Right atrium auricular region (tissue), 2 donors: ENCODE measurements at places on chromosomes 12 and 14.

GRCh38 chr12:106181401-106182114 lies 42.8 kb upstream of the NUAK1 start:
- no peak for DNase-seq

DNA sequence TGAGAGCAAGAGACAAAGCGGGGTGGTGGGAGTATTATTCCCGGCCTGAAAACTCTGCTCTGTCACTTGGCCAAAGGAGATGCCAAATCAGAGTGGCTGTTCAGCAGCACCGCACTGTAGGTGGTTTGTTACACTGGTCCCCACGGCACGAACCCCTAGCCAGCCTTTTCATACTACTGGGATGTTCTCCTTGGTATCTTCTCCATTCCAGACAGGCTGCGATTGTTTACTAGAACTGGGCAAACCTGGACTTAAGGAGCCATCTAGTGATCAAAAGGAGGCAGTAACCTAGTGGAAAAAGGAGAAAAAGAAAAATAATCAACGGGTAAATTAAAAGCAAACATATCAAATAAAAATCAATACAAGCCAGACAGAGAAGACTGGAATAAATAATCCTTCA lies 58.9 kb upstream of the TMTC2 start:
- DNase-seq: no peak

DNA sequence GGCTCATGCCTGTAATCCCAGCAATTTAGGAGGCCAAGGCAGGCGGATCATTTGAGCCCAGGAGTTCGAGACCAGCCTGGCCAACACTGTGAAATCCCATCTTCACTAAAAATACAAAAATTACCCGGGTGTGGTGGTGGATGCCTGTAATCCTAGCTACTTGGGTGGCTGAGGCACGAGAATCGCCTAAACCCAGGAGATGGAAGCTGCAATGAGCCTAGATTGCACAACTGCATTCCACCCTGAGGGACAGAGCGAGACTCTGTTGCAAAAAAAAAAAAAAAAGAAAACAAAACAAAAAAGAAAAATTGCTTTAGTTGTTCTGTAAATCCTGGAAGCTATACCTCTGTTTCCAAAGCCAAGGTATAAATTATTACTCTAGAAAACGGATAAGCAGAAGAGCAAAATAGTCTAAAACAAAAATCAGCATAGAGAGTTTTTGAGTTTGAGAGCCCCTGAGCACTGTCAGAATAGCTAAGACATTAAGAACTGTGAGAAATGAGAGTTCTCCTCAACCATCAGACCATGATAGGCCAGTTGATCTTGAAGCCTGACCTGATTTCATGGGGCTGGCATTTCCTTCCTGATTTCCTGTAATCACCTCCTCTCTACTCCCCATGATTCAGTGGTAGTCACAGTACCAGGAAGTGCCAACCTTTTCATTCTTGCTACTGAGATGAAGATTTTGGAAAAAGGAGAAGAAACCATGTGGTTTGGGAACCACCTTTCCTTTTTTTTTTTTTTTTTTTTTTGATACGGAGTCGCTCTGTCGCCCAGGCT lies 31.7 kb downstream of the ATP2A2 start:
- no peak for DNase-seq

- DNase-seq: no peak
These were observed 48.7 kb upstream of the KITLG start for GRCh38 chr12:88628856-88629509.

- DNase-seq: no peak
These were observed 9.1 kb downstream of the GATC start for GRCh38 chr12:120455302-120455701.

DNA sequence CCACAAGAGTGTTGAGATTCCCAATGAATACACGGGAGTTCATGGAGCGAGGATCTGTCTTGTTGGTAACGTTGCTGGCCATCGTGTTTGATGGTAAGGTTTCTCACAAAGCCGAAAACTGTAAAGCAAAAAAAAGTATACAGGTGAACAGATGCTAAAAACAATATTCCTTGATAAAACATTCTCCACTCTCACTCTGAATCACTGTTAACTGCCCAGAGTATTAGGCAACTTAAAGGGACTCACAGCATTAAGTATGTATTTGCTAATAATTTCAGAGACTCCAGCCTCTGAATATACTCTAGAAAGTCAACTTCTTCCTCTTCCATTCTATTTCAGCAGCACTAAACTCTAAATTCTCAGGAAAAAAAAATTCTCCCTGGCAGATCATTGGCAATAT lies 35.1 kb downstream of the HNRNPC start:
- no peak for DNase-seq

DNA sequence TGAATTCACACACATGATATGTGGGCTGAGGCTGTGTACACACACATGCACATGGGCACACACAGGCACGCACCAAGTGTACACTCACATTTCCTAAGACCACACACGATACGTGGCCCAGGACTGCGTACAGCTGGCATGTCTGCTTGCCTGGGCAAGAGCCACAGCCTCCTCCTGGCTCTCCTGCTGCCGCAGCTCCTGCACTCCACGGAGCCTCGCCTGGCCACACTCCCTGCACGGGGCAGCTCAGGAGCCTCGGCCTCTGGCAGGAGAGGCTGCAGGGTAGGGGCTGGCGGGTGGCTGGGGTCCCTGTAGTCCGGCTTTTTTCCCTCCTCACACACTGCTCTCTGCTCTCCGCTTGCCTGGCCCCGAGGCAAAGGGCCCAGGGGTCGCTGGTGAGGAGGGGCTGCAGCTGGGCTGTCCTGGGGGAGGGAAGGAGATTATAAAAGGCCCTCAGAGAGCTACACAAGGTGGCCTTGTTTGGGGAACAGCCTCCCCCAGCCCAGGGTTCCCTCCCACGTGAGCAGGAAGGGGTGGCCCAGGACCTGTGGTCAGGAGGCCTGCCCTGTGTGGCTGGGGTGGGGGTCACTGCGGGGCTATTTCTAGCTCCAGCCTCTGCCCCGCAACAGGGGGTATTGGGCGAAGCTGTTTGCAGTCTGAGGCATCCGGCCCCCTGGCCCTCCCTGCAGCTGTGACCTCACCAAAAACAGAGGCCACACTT lies 89.0 kb upstream of the SFSWAP start:
- DNase-seq: no peak

DNA sequence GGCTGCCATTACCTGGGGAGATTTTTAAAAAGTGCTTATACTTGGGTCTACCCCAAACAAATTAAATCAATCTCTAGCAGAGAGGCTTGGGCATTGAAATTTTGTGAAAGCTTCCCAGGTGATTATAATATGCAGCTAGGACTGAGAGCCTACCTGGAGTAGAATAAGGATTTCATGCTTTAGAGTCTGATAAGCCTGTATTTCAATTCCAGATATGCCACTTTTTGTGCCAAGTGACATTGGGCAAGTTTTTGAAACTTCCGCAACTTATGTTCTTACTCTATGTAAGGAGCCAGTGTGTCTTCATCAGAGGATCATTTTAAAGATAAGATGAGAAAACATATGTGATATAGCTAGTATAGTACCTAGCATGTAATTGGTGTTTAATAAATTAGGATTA lies 159.8 kb upstream of the LRIG3 start:
- no peak for DNase-seq

DNA sequence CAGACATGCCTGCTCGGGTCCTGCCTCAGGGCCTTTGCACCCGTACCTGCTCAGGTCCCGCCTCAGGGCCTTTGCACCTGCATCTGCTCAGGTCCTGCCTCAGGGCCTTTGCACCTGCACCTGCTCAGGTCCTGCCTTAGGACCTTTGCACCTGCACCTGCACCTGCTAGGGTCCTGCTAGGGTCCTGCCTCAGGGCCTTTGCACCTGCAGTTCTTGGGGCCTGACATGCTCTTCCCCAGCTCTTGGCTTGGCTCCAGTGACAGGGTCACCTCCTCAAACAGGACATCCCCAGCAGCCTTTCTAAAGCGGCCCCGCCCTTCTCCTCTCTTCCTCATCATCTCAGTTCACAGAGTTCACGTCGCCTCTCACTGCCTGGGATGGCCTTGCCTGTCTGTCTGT lies 54.9 kb upstream of the NCOR2 start:
- DNase-seq: no peak
